ENCODE measurements at places on chromosomes 12 and 14.

GRCh38 chr12:109084425-109084824, 8.8 kb downstream of the ALKBH2 start:
- DNase-seq, result no peak

- DNase-seq, result no peak
Measured at GRCh38 chr12:27606986-27607385, 83.0 kb downstream of the PPFIBP1 start.

- DNase-seq, result no peak
Measured at GRCh38 chr12:46944771-46945170, 119.0 kb upstream of the SLC38A4 start.

- DNase-seq, result peak; percentile 37
Measured at GRCh38 chr12:94145191-94145983, 3.0 kb upstream of the PLXNC1 start.
